Pons (tissue), 1 donor: ENCODE measurements at places on chromosomes 1 and 21.

DNA sequence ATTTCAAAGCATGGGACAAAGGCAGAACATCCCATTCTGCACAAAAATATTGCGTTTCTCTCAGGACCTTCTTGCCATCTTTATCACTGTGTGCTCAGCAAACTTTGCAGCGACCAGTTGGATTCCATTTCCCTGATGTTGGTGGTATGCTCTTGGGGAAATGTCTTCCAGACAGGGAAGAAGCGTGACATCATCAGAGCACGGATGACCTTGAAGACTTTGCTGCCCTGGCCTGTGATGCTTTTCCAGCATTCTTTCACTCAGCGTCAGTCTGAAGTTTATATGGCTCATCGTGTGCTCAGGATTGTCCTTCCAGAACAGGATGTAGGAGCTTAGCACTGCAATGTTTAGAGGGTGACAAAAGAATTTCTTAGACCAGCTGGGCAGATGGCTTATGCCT lies 131.4 kb upstream of the F3 start:
- DNase-seq = no peak

DNA sequence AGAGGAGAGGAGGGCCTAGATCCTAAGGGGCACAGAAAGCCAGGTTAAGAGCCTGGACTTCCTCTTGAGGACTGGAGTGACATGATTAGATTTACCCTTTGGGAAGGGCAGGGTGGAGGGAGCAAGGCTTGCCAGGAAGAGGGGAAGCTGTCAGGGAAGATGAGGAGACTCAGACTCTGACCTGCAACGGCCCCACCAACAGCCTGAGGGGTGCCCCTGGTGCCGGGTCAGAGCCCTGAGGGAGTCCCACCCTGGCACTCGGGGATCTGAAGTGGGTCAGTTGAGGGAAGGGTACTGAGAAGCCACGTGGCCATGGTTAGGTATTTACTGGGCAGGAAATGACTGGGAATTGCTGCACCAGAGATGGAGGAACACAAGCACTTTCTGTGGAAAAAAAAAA lies 9.8 kb downstream of the ECE1 start:
- no peak for DNase-seq

- DNase-seq = no peak
Measured at GRCh38 chr1:111097356-111098099, 42.4 kb downstream of the DRAM2 start.

DNA sequence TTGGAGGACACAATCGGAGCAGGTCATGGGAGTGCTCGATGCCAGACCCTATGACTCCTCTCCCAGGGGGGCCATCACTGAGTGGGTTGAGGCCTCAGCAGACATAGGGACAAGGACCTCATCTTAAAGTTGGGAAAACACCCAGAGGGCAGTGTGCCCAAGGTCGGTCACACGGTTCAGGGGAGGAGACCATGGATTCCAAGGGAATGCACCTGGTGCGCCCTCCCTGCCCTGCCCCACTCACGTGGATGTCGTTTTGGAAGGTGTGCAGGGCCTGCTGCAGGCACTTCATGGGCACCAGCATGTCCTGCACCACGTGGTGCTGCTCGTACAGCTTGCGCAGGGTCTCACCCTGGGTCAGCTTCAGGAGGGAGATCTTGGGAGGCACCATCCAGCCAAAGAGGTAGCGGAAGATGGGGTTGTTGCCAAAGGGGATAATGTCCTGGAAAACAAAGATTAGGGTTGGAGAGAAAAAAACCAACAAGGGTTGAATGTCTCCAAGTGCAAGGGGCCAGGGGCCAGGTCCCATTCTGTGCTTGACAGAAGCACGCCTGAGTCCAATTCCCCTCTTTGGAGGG lies 33.1 kb downstream of the DHCR24 start:
- no peak for DNase-seq

DNA sequence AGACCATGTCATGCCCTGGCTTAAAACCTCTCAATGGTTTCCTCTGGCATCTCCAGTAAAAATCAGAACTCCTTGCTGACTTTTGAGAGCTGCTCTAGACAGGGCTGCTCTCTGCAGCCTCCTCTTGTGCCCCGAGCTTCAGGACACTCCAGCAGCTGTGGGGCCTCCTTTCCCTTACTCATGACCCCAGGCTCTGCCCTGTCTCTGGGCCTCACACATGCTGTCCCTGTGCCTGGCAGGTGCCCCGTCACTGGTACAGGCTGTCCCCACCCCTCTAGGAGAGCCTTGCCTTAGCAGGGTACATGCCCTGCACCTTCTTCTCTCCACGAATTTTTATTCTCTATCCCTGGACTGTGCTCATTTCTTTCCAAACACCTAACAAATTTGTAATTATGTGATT lies 43.2 kb downstream of the HIVEP3 start:
- no peak for DNase-seq

DNA sequence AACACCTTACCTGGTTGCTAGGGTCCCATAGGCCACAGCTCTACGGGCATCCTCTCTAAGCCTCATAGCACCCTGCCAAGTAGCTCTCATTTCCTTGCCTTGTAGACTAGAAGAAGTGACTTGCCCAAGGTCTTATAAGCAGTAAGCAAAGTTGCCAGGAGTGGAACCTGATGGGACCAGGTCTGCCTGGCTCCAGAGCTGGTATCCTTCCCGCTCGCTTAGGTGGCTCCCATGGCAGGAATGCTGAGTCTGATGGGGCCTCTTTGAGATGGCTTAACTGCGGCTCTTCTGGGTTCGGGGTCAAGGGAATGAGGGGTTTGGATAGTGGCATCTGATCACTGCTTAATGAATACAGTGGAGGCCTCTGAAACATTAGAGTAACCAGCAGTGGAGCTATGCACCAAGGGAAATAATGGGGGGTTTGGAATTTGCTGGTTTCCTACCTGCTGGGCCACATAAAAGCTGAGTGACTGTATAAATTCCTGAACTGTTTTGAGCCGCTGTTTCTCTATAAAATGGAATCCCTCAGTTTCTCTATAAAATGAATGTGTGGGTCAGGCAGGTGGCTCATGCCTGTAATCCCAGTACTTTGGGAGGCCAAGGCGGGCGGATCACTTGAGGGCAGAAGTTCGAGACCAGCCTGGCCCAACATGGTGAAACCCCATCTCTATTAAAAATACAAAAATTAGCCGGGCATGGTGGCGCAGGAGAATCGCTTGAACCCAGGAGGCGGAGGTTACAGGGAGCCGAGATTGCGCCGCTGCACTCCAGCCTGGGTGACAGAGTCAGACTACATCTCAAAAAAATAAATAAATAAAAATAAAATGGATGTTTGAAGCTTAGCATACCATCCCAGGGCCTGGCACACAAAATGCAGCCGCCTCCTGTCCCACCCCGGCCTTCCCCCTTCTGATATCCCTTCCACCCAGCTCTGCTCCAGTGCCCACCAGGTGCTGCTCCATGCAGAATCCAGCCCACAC lies 12.4 kb downstream of the FAM151A start:
- DNase-seq = no peak

GRCh38 chr1:24155011-24155782 lies 12.3 kb upstream of the IL22RA1 start:
- no peak for DNase-seq

- DNase-seq = peak; percentile 87
Measured at GRCh38 chr1:35451125-35451528, 106.1 kb downstream of the KIAA0319L start.

GRCh38 chr1:59738591-59739015 lies 76.1 kb upstream of the HOOK1 start:
- DNase-seq = no peak

GRCh38 chr1:198669023-198669698 lies 30.3 kb downstream of the PTPRC start:
- DNase-seq = no peak

DNA sequence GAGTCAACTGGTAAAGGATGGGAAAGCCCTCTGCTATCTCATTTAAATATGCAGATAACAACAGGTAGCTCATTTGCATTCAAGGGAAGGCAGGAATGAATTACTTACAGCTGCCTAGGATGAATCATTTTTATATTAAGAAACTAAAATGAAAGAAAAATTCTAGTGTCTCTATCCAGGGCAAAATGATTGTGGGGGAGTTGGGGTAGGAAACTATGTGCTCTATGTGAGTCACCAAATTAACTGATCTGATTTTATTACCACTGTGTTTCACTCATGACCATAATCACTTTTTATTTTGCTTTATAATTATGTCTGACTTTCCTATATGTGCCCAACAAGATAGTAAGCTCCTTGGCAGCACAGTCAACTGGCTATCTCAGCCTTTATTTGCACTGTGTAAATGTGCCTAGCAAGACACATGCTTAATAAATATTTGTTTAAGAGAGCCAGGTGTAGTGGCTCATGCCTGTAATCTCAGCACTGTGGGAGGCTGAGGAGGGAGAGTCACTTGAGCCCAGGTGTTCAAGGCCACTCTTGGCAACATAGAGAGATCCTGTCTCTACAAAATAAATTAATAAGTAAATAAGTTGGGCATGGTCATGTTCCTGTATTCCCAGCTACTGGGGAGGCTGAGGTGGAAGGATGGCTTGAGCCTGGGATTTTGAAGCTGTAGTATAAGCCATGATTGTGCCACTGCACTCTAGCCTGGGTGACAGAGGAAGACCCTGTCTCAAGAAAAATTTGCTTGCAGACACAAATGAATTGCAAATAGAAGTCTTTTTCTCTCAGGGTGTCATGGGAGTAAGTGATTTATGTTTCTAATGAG lies 84.1 kb downstream of the SPAG17 start:
- no peak for DNase-seq

- no peak for DNase-seq
Measured at GRCh38 chr1:1374589-1374928, 448 bp downstream of the AURKAIP1 start.

GRCh38 chr1:29478879-29479278 lies 242.6 kb downstream of the PTPRU start:
- no peak for DNase-seq

DNA sequence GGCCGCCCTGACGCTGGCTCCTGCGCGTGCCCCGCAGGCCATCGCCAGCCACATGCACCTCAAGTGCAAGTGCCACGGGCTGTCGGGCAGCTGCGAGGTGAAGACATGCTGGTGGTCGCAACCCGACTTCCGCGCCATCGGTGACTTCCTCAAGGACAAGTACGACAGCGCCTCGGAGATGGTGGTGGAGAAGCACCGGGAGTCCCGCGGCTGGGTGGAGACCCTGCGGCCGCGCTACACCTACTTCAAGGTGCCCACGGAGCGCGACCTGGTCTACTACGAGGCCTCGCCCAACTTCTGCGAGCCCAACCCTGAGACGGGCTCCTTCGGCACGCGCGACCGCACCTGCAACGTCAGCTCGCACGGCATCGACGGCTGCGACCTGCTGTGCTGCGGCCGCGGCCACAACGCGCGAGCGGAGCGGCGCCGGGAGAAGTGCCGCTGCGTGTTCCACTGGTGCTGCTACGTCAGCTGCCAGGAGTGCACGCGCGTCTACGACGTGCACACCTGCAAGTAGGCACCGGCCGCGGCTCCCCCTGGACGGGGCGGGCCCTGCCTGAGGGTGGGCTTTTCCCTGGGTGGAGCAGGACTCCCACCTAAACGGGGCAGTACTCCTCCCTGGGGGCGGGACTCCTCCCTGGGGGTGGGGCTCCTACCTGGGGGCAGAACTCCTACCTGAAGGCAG lies 23.4 kb upstream of the ARF1 start:
- no peak for DNase-seq

DNA sequence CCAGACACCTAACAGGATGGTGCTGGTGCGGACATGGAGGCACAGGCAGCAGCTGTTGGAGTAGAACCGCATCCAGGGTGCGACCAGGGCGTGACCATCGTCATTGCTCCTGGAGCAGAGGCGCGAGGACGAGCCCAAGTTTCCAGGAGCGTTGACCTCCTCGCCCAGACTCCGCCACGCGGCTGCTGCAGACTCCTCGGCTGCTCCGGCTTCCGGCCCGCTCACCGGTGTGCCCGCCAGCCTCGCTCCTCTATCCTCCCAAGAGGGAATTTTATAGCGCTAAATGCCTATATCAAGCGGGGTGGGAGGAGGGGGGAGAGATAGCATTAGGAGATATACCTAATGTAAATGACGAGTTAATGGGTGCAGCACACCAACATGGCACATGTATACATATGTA lies 5.3 kb upstream of the S100A12 start:
- no peak for DNase-seq

- no peak for DNase-seq
Measured at GRCh38 chr1:106980121-106980520, 76.4 kb upstream of the PRMT6 start.

- no peak for DNase-seq
Measured at GRCh38 chr1:21517161-21517589, 8.0 kb downstream of the ALPL start.

- DNase-seq = peak; percentile 28
Measured at GRCh38 chr1:60765204-60765603, 317.2 kb upstream of the NFIA start.

DNA sequence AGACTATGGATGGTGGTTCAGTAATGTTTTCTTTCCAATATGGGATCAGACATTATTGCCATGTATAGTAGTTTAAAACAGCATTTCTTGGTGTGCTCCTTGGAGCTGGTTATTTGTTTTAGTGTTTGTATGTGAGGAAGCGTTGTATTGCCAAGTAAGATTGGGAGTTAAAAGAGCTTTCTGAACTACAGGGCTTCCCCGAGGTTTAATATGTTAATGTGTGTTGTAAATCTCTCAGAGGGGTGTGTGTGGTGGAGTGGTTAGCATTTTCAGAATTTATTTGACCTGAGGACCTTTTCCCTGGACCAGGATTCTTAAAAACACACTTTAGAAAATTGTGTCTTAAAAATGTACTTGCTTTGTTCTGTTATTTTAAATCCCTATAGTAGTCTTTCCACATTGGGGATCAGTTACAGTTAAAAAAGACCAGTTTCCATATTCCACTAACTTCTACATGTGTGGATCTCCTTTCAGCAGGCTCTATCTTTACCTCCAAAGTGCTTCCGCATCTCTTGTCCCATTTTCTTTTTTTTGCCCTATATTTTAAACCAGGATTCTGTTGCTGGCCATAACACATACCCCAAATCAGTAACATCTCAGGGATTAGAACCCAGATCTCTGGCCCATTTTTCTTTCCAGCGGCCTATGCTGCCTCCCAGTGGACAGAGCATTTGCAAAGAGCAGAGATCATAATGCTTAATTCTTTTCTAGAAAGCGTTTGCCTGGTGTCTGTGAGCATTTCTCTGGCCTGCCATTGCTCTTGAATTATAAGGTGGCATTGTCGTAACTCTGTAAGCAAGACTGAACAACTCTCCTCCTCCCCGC lies 58.6 kb downstream of the PBX1 start:
- DNase-seq = peak; percentile 31

DNA sequence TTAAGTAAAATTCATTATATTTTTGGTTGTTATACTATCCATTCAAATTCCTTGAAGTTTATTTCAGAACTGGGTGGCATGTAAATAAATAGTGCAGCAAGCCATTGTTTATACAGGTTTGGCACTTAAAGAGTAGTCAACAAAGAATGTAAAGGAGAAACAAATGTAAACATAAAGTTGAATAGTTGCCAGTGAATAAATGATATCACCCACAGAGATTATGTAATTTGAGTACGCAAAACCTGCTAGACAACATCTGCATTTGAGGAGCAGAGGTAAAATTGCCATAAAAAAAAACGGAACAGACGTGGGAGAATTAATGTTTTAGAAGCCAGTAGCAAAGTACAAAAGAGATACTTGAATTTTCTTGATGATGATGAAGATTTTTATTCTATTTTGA lies 111.6 kb downstream of the ADGRL2 start:
- no peak for DNase-seq
